ENCODE measurements at places on chromosomes 7 and 10.
A peak's percentile ranks its signal among the peaks of the same experiment; 100 is the strongest.

GRCh38 chr10:126119599-126119998 lies 223.2 kb downstream of the FANK1 start:
- DNase-seq: no peak

DNA sequence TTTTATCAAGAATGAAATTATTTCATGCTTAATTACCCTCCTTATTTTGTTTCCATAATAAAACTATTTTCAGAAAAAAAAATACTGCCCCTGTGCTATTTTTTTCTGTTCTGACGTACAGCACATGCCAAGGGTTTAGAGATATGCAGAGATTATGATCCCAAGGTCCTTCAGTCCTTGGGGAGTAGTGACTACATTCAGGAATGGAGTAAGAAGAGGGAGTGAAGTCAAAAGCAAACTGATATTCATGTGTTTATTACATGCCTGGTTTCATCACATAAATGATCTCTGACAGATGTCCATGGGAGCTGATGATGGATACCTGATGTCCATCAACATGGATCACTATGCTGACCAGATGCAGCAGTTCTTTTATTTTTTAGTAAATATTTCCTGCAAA lies 17.2 kb downstream of the AKAP9 start:
- no peak for DNase-seq

GRCh38 chr10:3882855-3883254 lies 97.8 kb upstream of the KLF6 start:
- no peak for DNase-seq

GRCh38 chr10:80409121-80409520 lies 770 bp downstream of the PRXL2A start:
- no peak for DNase-seq

DNA sequence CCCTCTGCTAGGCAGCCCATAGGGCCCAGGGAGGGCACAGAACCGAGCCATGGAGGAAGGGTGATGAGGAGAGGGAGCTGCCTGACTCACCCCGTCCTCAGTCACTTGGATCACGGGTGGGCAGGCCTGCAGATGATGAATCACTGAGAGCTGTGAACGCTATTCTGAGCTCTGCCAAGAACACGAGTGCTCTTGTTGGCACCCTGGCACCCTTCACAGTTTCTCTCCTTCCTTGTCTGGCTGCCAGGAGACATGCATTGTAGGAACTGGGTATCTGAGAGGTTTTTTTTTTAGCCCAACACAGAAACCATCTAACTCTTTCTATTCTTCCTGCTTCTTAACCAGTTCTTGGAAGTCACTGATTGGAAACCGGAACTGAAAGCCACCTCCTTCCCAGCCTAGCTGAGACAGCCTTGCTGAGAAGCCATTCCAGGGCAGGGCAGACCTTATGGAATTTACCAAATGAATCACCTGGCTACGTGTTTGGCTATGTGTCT lies 82.1 kb downstream of the SLC37A3 start:
- peak; percentile 33 for DNase-seq

DNA sequence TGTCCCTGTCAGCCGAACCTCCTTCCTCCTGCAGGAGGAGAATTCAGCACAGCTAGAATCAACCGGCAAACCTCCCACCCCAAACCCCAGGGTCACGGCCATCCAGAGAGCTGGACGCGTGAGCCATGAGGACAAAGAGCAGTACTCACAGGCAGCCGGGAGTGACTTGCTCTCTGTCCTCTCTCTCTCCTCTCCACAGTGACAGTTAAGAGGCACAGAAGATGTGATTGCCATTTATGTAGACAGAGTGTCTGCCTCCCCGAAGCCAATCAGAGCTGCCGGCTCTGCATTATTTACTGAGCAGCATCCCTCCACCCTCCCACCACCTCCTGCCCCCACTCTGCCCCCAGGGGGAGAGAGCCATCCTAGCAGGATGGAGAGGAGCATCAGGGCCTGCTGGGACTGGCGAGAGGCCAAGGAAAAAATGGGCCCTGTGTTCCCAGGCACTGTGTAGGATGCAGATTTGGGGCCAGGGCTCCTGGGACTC lies 4.3 kb downstream of the DDC start:
- DNase-seq: peak; percentile 97

DNA sequence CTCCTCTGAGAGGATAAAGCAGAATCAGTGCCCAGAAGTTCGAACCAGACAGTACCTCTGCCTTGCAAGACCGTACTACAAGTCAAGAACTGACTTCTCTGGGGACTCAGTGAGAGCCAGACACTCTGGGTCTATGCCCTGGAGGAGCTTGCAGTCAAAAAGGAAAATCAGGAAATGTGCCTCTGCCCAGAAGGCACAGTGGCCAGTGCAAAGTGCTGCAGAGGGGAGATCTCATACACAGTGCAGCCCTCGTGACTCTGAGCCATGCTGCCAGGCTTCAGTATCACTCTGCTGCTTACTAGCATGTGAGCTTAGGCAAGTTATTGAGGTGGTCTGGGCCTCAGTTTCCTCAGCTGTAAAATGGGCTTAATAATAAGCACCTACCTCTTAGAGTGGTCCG lies 144.0 kb upstream of the NPY start:
- no peak for DNase-seq

- DNase-seq: peak; percentile 34
These were observed 18.0 kb downstream of the STX1A start for GRCh38 chr7:73701357-73701995.

DNA sequence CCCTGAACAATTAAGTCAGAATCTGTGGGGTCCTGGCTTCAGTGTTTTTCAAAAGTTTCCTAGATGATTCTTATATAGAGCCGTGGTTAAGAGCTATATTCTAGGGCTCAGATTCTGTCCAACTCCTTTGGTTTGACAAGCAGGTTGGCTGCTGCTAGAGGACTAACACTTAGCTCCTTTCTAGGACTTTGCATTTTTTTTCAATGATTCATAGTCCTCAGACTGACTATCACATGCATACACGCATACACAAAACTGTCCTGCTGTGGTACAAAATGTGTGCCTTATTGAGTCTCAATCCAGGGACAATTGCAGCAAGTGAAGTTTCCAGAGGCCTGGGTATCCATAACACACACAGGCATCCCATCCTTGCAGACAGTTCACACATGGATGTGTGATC lies 392.0 kb downstream of the NRG3 start:
- DNase-seq: no peak

- peak; percentile 21 for DNase-seq
These were observed 233.7 kb downstream of the PTPRN2 start for GRCh38 chr7:158353606-158354570.

GRCh38 chr7:23672033-23672432 lies 8.0 kb upstream of the FAM221A start:
- no peak for DNase-seq

DNA sequence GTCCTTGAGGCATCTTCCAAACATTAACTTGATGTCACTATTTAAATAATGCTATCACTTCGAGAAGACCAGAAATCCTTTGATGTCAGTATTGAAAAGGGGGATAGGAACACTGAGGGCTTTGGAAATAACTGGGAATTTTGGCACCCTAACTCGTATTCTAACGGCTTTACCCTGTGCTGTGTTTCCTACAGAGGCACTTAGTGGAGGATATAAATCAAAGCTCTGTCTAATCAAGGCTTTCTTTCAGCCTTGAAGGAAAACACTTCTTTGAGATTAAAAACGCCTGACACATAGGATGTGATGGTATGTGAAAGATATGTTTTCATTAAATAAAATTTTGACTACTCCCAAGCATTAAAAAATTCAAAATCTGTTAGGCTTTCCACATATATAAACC lies 62.3 kb downstream of the CREB5 start:
- DNase-seq: no peak
